Keratinocyte (primary cell): ENCODE measurements at places on chromosomes 7 and 10.
A peak's percentile ranks its signal among the peaks of the same experiment; 100 is the strongest.

- H3K4me3 ChIP-seq: no peak overlapping the region
- H3K4me1 ChIP-seq: no peaks in the 10 kb centered on the region
- no peak for DNase-seq
- H3K27me3 ChIP-seq: no peaks in the 10 kb centered on the region
- H3K36me3 ChIP-seq: no peaks in the 10 kb centered on the region
These were observed 369.8 kb upstream of the SMIM30 start for GRCh38 chr7:113487925-113488731.

DNA sequence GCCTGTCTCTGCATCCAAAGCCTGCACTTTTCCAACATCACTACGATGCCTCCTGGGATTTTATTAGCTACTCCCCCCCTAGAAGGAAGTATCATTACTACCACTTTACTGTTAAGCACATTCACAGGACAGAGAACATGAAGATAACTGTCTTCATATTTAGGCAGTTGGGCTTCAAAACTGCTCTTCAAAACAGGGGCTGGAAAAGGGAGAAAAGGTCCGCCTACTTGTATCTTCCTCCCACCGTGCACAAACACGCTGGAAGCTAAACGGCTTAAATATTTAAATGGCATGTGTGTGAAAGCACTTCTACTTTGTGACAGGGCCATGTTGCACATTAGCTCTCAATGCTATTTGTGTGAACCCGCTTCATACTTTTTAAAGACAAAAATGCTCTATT lies 999 bp downstream of the ITIH5 start:
- H3K4me1 ChIP-seq: peaks cover 4% of the 10 kb centered on the region
- no peak for DNase-seq
- H3K27ac ChIP-seq: no peak overlapping the region
- no peak overlapping the region for H3K4me3 ChIP-seq
- H3K36me3 ChIP-seq: no peaks in the 10 kb centered on the region
- peaks cover 33% of the 10 kb centered on the region for H3K27me3 ChIP-seq

DNA sequence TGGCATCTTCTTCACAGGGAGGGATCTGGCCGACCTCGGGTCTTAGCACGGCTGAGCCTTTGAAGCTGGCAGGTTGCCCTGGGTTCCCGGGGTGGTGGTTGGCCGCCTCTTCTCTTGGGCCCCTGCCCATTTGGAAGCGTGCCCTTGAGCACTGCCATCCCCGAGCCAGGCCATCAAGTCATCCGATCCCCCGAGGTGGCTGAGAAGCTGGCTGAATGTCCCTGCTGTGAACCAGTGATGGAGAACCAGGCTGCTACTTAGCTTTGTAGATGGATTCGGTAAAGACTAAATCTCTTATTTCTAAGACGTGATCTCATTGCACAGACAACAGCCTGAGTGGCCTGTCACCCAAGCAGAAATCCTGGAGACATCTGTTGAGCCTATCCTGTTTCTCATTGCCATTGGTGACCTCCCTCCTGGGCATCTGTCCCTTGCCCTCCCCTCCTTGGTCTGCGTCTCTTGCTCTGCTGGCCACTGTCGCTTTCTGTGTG lies 74.3 kb downstream of the GRK5 start:
- H3K27ac ChIP-seq: no peak overlapping the region
- H3K4me3 ChIP-seq: no peak overlapping the region
- DNase-seq: no peak
- no peaks in the 10 kb centered on the region for H3K4me1 ChIP-seq

DNA sequence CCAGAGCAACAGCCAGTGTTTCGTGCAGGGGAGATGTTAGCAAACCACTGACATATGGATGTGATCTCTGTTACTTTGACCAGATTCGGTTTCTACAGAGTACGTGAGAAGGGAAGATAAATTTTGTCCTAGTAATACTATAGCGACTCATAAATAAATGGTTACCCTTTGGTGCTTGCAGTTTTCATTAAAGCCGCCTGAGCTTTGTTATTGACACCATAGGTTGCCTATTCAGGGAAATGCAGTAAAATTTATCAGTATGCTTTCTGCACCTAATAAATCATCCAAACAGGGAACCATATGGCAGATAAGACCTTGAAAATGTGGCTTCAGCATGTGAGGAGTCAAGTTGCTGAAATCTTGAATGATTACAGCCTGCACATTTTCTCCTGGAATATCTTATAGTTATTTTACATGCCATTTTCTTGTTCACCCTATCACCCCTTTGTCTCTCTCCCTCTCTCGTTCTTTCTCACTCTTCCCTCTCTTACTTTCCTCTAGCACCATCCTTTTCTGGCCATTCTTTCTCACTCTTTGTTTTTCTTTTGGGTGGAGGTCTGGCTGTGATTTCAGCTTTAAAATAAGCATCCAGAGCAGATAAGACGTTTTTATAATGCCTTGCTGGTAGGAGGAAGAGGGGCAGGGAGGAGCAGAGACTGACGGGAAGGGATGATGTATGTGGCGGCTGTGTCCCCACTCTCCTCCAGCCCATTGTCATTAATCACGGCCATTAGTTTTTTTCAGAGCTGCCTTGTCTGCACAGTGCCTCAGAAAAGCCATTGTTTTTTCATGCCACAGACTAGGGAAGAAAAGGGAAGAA lies 182.5 kb downstream of the LRMDA start:
- peaks cover 4% of the 10 kb centered on the region for H3K27me3 ChIP-seq
- H3K27ac ChIP-seq: no peak overlapping the region
- no peak for DNase-seq
- no peaks in the 10 kb centered on the region for H3K4me1 ChIP-seq
- no peaks in the 10 kb centered on the region for H3K36me3 ChIP-seq
- no peak overlapping the region for H3K4me3 ChIP-seq

- no peak overlapping the region for H3K4me3 ChIP-seq
- H3K36me3 ChIP-seq: no peaks in the 10 kb centered on the region
- H3K27me3 ChIP-seq: no peaks in the 10 kb centered on the region
- peaks cover 12% of the 10 kb centered on the region for H3K4me1 ChIP-seq
These were observed 282.3 kb downstream of the USP6NL start for GRCh38 chr10:11329062-11329673.

- H3K27me3 ChIP-seq: no peaks in the 10 kb centered on the region
- H3K4me1 ChIP-seq: peaks cover 7% of the 10 kb centered on the region
- DNase-seq: peak; percentile 11
- no peak overlapping the region for H3K27ac ChIP-seq
- H3K4me3 ChIP-seq: no peak overlapping the region
- H3K36me3 ChIP-seq: no peaks in the 10 kb centered on the region
These were observed 7.9 kb downstream of the CPED1 start for GRCh38 chr7:120996333-120996987.

GRCh38 chr7:40850017-40850416 lies 715.2 kb downstream of the SUGCT start:
- no peaks in the 10 kb centered on the region for H3K36me3 ChIP-seq
- H3K4me1 ChIP-seq: no peaks in the 10 kb centered on the region
- no peak overlapping the region for H3K4me3 ChIP-seq
- H3K27ac ChIP-seq: no peak overlapping the region

- peaks cover 23% of the 10 kb centered on the region for H3K4me1 ChIP-seq
- no peaks in the 10 kb centered on the region for H3K36me3 ChIP-seq
- peak; percentile 57 for DNase-seq
- no peaks in the 10 kb centered on the region for H3K27me3 ChIP-seq
- H3K27ac ChIP-seq: peak overlapping the region; percentile 63
- H3K4me3 ChIP-seq: no peak overlapping the region
These were observed 1107.2 kb downstream of the NRG3 start for GRCh38 chr10:82982110-82982608.

DNA sequence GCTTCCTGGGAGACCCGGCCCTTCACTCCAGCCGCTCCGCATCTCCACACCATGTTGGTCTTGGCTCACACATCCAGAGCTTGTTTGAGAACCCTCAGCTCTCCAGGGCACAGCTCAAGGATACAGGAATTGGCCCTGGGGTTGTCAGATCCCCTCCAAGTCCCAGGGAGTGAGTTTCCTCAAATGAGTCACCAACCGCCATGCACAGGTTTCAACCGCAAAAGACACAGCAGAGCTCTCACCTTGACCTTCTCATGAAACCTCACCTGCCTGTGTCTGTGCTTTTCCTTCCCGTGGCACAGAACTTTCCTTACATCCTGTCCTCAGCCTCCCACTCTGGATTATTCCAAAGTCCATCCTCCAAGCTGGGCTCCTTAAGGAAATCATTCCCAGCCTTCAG lies 20.6 kb downstream of the AZGP1 start:
- no peaks in the 10 kb centered on the region for H3K27me3 ChIP-seq
- H3K4me1 ChIP-seq: no peaks in the 10 kb centered on the region
- no peak overlapping the region for H3K4me3 ChIP-seq
- no peak for DNase-seq
- H3K27ac ChIP-seq: no peak overlapping the region
- H3K36me3 ChIP-seq: no peaks in the 10 kb centered on the region

DNA sequence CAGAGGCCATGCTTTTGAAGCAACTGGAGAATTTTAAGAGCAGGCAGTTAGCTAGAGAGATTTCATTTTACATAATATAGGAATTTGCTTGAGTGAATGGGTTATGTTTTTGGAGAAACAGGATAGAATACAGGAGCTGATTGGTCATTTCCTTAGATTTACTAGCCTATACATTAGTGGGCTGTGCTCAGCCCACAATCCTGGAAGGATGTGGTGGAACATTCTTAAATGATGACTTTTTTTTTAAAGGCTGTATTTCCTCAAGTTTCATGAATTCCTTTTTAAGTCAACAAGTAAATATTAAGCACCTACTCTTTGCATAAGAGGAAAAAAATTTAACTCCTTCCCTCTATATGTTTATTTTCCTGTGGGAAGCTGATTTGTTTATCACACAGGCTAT lies 314.4 kb upstream of the BMPER start:
- no peaks in the 10 kb centered on the region for H3K36me3 ChIP-seq
- no peaks in the 10 kb centered on the region for H3K27me3 ChIP-seq
- H3K4me1 ChIP-seq: peaks cover 6% of the 10 kb centered on the region
- DNase-seq: no peak
- no peak overlapping the region for H3K4me3 ChIP-seq

- no peaks in the 10 kb centered on the region for H3K27me3 ChIP-seq
- no peak overlapping the region for H3K4me3 ChIP-seq
- no peaks in the 10 kb centered on the region for H3K4me1 ChIP-seq
- H3K36me3 ChIP-seq: no peaks in the 10 kb centered on the region
- no peak overlapping the region for H3K27ac ChIP-seq
These were observed 303.4 kb downstream of the GFRA1 start for GRCh38 chr10:115969591-115969990.

- no peak overlapping the region for H3K4me3 ChIP-seq
- no peaks in the 10 kb centered on the region for H3K36me3 ChIP-seq
- H3K4me1 ChIP-seq: no peaks in the 10 kb centered on the region
- no peak for DNase-seq
These were observed 122.1 kb downstream of the LRRN3 start for GRCh38 chr7:111212857-111213523.

GRCh38 chr7:102232611-102233286 lies 53.9 kb upstream of the SH2B2 start:
- H3K4me3 ChIP-seq: no peak overlapping the region
- H3K27me3 ChIP-seq: no peaks in the 10 kb centered on the region
- no peaks in the 10 kb centered on the region for H3K4me1 ChIP-seq
- no peak for DNase-seq
- peaks cover 13% of the 10 kb centered on the region for H3K36me3 ChIP-seq

DNA sequence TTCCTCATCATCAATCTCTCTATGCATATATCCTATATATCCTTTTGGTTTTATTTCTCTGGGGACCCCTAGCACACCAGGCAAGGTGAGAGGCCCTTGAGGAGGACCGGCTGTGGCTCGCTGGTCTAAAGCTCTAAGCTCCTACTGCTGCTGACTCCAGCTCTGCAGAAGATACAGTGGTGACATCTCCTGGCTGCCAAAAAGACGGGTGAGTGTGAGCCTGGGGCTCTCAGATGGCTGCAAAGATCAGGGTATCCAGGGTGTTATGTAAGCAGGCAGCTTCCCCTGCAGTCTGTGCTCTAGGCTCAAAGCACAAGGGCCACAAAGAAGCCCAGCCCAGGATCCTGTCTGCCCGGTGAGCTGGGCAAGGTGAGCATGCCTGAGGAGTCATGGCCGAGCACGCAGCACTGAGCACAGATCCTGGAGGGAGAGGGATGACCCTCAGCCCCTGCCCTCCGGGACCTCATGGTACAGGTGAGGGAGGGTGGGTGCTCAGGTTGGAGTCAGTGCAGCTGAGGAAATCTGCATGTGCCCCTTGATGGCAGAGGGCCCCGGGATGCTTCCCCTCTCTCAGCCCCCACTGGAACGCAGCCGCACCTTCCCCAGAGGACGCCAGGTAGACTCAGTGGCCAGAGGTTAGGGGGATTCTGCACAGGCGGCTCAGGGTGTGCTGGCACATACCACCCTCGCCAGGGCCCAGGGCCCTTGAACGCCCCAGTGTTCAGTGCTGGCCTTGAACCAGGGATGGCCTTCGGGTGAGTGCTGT lies 95.4 kb upstream of the INSIG1 start:
- no peaks in the 10 kb centered on the region for H3K4me1 ChIP-seq
- H3K27me3 ChIP-seq: no peaks in the 10 kb centered on the region
- DNase-seq: no peak
- no peak overlapping the region for H3K27ac ChIP-seq
- no peak overlapping the region for H3K4me3 ChIP-seq

- peak overlapping the region; percentile 72 for H3K4me3 ChIP-seq
- H3K27ac ChIP-seq: no peak overlapping the region
- H3K4me1 ChIP-seq: peaks cover 23% of the 10 kb centered on the region
- H3K36me3 ChIP-seq: no peaks in the 10 kb centered on the region
- no peaks in the 10 kb centered on the region for H3K27me3 ChIP-seq
These were observed 593 bp upstream of the CUX1 start for GRCh38 chr7:101816595-101817470.
